ENCODE measurements at places on chromosomes 6 and 20.

DNA sequence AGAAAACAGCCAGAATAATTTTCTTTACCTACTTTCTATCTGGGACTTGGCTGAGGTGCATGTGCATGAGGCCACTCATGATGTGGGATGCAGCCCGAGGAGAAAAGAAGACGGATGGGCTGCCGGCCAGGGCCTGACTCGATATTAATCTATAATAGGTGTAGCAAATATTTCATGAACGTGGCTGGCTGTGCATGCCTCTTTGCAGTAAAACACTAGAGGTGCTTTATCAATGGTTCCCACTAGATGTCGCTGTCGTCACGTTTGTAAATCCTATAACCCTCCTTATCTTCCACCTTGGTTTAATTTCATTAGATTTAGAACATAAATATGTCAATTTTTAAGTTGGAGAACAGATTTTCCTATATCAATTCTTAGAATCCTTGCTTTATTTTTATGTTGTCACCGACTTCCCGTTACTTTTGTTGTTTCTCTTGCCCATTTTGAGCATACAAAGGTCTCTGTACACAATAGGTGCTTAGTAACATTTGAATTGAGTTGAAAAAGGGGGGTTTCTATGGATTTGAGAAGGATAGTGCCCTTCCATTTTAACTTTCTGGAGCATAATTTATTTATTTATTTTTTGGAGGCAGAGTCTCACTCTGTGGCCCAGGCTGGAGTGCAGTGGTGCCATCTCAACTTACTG, 19.6 kb upstream of the FERMT1 start:
- DNase-seq, result peak; percentile 12

DNA sequence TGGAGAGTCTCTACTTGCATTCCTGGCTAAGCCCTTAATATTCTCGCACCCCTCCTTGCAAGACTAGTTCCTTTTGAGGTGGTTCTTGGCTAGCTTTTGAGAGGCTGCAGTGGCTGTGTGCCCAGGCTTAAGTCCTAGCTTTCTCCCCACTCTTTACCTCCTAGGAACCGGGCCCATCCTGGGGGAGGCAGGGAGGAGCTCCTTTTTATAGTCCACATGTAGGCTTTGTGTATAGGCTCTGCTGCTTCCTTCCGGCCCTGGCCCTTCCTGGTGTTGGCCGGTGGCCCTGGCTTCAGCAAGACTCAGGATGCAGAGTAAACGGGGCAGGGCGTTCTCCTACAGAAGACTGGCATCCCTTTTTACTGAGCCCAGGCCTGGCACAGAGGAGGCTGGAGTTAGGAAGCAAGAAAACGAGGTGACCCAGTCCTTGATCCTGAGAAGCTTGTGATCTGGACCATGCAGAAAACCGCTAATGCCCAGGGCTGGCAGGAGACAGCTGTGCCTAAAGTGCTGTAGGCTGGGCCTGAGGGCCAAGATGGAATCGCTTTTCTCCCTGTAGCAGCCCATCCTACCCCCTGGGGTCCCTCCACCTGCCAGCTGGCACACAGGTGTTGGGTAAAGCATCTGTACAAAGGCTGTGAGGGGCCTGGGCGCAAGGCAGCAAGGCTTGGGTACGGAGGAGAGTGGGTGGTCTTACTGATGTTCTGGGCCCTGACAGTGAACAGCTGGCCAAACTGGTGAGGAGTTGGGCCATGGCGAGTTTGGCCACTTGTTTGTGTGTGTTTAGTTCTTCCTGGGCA, 8.7 kb downstream of the PLCG1 start:
- DNase-seq, result no peak

- DNase-seq, result no peak
Measured at GRCh38 chr6:142833798-142834197, 111.2 kb downstream of the HIVEP2 start.

- DNase-seq, result no peak
Measured at GRCh38 chr20:44018259-44018941, 103.7 kb downstream of the TOX2 start.

DNA sequence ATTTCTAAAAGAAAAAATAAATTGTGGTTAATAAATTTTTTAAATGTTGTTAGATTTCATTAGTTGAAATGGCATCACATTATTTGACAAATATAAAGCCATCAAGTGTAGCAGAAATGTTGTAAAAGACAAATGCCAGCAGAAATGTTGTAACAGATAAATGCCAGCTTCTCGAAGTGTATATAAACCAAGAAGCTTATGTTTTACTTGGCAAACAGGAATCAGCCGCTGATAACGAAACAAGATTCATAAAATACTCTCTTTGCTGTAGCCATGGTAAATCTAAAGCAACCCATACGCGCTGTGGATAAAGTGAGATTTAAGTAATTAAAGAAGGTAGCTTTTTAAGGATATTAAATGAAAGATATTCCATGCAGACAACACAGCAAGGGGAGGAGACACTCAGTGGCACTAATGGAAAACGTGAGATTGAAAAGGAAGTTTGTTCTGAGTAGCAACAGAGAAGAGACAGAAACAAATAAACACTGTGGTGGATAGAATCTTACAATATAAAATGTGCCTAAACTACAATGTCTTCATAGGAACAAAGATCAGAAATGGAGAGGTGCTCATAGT, 29.6 kb downstream of the BTBD9 start:
- DNase-seq, result no peak

DNA sequence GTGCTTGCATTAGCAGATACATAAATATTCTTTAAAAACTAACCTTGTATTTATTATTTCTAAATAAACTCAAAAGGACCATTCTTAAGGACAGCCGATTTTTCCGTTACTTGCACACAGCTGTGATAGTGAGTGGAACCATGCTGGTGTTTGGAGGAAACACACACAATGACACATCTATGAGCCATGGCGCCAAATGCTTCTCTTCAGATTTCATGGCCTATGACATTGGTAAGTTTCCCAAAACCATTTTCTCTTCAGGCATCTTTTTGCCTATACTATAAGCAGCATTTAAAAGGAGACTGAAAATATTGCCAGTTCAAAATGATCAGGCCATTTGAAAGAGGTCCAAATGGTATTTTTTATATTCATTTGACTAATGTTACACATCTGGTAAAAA, 92.3 kb downstream of the ATRN start:
- DNase-seq, result no peak

GRCh38 chr20:53900380-53900999, 169.9 kb downstream of the BCAS1 start:
- DNase-seq, result no peak

DNA sequence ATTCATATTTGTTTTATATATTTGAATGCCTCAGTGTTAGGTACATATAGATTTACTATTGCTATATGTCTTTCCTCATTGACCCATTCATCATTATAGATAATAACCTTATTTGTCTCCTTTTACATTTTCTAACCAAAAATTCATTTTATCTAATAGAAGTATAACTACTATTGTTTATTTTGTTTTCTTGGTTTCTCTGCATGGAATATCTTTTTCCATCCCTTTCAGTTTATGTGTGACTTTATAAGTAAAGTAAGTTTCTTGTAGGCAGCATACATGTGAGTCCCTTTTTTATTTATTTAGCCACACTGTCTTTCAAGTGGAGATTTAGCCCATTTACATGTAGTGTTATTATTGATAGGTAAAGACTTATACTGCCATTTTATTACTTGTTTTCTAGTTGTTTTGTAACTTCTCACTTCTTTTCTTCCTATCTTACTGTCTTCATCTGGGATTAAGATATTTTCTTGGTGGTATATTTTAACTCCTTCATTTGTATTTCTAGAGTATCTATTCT, 572.0 kb upstream of the MAN1A1 start:
- no peak for DNase-seq

GRCh38 chr20:52889225-52889624, 82.9 kb upstream of the TSHZ2 start:
- DNase-seq, result no peak

- peak; percentile 28 for DNase-seq
Measured at GRCh38 chr6:41546866-41547798, 951 bp downstream of the FOXP4 start.

DNA sequence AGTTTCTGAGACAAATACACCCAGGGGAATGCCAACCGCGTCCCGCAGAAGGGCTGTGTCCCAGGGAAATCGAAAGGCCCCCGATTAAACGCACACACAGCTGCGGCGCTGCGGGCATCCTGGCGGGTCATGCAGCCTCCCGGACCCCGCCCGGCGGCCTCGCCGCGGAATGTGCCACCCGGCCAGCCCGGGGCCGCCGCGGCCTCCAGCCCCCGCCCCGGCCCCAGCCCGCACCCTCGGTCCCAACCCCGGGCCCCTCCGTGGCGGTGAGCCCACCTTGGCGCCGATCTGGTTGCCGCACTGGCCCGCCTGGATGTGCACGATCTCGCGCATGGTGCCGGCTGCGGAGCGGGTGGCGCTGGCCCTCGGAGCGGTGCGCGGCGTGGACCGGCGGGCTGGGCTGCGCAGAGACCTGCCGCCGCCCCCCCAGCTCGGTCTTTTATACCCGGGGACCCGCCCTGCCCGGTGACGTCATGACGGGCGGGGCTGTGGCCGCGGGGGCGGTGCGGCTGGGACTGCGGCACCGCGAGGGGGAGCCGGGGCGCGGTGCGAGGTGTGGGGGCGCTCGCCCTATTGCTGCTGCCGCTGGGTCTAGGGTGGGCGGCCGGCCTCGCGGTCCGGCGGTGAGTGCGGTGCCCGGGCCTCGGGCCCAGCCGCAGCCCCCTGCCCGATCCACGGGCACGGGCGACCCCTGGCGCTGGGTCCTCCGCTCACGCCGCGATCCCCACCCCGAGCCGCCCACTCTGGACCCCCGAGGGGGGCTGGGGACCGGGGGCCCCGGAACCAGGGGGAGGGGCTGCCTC, at the start of gene TUBB2A:
TUBB2A (minus strand) TSS at position 414 of the 803 bp plus-strand sequence; CDS start at position 333, 81 bp downstream.
- DNase-seq, result peak; percentile 90

GRCh38 chr20:46174469-46175126, 56.5 kb downstream of the CD40 start:
- peak; percentile 47 for DNase-seq

GRCh38 chr6:39566456-39566855, 158.8 kb downstream of the KIF6 start:
- DNase-seq, result no peak

GRCh38 chr20:32845786-32846185, 12.9 kb upstream of the EFCAB8 start:
- DNase-seq, result no peak

DNA sequence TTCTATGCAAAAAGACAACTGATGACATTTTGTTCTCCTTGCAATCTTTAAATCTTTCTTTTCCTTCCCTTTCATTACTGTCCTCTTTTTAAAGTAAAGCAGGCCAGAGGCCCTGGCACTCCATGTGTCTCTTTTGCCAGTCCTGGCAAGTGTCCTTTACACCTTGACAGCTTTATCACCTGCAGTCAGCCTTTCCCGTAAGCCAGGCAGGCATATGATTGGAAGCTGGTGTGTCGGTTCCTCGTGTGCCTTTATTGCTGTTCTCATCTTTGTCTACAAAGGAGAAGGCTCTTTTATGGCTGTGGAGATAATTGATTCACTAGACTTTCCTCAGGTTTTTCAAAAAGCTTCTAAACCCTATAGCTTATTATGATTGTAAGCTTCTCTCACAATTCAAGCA, 162.3 kb upstream of the FBXL4 start:
- DNase-seq, result no peak

- no peak for DNase-seq
Measured at GRCh38 chr20:54004445-54004844, 65.9 kb downstream of the BCAS1 start.

DNA sequence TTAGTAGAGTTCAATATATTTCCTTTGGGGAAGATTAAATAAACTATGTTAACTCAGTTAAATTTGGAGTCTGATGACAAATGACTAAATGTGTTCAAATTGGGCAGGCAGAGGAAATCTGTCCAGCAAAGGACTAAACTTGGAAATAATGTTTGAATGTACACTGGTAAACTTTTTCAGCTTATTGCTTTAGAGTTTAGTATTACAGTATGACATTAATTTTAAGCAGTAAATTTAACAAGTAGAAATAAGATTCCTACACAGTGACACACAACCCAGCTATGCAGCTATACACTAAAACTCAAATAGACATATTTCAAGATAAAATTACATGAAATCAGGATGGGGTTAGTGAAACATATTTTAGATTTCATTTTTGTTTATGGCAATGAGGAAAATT, 42.6 kb upstream of the HDGFL1 start:
- no peak for DNase-seq

GRCh38 chr6:44538807-44539201, 151.3 kb downstream of the CDC5L start:
- no peak for DNase-seq

GRCh38 chr20:24764794-24765202, 184.3 kb upstream of the CST7 start:
- no peak for DNase-seq

DNA sequence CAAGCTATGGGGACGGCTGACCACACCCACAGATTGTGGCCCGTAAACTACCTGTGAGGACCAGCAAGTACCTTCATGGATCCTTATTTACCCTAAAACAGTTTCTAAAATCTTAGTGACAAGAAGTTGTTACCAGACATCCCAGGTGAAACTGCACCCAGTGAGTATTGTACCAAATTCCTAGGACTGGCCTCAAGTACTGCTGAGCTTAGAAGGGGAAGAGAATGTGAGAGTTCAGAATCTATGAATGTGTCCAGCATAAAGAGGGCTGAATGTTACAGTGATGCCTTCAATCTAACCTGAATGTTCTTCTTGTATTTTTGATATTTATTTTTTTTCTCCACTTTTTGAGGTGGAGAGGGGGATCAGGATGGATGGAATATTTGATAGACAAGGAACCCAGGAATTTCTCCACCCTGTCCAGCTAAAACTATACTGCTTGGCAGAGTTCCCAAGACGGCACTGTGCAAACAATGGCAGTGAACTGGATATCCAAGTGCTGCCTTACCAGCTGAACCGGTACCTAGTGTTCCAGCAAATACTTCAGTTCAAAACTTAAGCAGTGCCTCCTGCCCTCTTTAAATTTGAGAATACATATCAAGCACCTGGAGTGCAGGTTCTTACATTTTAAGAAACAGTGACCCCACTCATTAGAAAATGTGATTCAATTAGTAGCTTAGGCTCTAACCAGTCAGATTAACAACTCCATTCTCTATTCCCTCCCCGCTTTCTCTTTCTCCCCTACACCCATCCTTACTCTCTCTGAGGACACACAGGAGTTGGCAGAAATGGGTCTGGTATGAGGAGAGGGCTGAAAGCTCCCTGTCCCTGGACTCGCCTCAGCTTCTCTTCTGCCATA, 427.3 kb upstream of the FLRT3 start:
- no peak for DNase-seq

DNA sequence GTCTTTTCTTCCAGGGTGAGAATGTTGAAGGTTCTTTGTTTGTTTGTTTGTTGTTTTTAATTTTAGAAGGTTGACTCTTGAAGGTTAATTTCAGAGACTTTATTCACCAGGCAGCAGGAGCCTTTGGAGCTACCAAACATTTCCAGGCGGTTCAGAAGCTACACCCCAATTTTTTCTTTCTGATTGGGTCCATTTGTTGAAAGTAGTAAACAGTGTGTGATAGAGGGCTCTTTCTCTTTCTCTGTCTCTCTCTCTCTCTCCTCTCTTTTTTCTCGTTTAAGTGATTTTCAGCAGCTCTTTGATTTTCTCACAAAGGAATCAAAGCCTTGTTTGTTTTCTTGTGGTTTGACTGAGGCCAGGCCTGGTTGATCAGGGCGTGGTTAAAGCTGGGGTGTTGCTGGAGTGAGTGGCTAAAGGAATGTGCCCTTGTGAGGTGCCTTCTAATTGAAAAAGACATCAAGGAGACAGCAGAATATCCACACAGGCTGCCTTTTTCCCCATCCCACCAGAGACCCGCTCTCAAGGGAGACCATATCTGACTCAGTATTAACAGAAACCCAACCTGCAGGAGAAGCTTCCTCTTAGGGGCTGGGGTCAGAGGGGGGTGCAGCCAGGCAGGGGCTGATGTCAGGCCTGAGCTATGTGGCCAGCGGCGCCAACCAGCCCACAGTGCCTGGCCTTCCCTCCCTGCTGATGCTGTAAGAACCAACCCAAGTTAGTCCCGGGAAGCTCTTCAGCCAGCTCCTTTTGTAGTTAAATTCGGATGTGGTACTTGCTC, 40.4 kb upstream of the NAA20 start:
- peak; percentile 10 for DNase-seq
